ENCODE measurements at places on chromosomes 3 and 15. TPM values are rescaled to one million over a fixed set of nuclear protein-coding genes. Genes with fewer than 3 reads are reported as not detected.

SPG21 gene
- total RNA-seq, result 38.6 TPM

TRH gene
- not detected for total RNA-seq

SPSB4 gene
- 0.60 TPM for total RNA-seq

ALDH1A2 gene
- total RNA-seq, result 3.3 TPM

HESX1 gene
- 0.34 TPM for total RNA-seq

GOLGA6L24 gene
- total RNA-seq, result not detected

SPINK8 gene
- not detected for total RNA-seq

CMTM8 gene
- total RNA-seq, result 1.8 TPM

EFL1 gene
- total RNA-seq, result 11.5 TPM

PAQR9 gene
- total RNA-seq, result 2.4 TPM

DAZL gene
- not detected for total RNA-seq

SUCLG2 gene
- total RNA-seq, result 74.5 TPM

DNA sequence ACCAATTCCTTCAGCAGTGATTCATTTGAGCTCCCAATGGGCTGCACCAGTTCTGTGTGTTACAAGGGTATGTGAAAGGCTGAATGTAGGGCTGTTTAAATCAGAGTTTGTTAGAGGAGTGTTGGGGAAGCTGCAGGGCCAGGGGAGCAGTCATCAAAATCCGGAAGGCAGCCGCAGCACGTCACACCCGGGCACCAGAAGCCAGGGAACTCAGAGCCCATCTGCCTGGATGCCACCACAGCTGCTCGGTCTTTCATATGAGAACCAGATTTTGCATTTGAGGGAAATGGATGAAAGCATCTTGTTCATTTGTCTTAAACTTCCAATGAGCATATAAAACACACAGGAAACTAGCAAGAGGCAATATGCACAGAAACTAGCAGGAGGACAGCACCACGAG, 24.2 kb upstream of the NEO1 start:
- no peak for DNase-seq

GRCh38 chr15:65197337-65197645, 12.1 kb upstream of the CLPX start:
- no peak for DNase-seq

- DNase-seq, result no peak
These were observed 83.3 kb downstream of the TMCO5A start for GRCh38 chr15:38017721-38018120.

DNA sequence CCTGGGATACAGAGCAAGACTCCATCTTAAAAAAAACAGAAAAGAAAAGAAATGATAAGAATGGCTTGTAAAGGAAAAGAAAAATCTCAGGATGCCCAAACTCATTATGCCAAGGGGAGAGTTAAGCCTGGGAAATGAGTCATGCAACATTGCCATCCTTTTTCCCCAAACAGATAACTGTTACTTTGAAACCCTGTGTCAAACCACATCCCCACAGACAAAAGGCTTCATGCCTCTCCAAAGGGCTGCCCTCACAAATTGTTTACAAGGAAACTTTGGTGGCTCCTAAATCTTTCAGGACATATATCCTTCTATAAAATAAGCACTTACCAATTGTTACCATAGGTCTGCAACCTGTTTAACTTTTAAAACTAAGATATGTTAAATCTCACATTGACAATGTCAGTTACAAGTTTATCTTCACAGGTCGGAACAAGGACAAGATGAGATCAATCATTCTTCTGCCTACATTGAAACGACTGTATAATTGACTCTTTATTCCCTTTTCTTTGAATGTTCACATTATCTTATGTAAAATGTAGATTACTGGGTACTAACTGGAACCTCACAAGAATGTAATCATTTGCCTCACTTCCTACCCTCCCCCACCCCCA, 18.6 kb upstream of the SENP7 start:
- no peak for DNase-seq

DNA sequence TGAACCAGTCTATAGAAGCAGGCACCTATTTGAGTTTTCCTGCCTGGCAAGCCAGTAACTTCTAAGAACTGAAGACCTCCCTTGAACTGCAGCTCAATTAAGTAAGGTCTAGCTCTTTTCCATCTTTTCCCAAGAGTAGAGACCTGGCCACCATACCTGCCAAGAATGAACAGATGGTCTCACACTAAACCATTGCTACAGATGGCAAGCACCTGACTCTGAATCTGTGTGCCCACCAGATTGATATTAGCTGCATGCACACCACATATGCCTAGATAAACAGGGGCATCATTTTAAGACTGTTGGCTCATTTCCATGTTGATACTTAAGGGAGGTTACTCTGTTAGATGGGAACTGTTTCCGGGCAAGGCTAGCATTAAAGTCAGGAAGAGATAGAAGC, 34.8 kb upstream of the GSK3B start:
- no peak for DNase-seq

GRCh38 chr3:11655196-11655928, 11.6 kb upstream of the VGLL4 start:
- DNase-seq, result no peak

DNA sequence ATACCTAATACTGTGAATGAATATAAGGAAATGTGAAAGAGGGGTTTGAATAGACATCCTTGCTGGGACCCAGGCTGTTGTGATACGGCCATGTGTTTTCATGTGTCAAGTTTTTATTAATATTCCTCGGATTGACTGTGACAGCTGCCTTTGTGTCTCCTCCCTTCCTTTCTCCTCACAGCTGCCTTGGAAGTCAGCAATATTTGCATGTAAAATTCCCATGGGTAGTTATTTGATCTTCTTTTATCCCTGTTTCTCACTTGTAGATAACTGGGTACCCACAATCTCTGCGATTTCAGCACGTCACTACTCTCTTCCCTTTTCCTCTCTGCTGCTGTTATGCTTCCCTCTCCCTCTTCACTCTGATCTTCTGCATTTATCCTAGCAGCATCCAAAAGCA, 9.4 kb downstream of the GPR156 start:
- DNase-seq, result no peak

DNA sequence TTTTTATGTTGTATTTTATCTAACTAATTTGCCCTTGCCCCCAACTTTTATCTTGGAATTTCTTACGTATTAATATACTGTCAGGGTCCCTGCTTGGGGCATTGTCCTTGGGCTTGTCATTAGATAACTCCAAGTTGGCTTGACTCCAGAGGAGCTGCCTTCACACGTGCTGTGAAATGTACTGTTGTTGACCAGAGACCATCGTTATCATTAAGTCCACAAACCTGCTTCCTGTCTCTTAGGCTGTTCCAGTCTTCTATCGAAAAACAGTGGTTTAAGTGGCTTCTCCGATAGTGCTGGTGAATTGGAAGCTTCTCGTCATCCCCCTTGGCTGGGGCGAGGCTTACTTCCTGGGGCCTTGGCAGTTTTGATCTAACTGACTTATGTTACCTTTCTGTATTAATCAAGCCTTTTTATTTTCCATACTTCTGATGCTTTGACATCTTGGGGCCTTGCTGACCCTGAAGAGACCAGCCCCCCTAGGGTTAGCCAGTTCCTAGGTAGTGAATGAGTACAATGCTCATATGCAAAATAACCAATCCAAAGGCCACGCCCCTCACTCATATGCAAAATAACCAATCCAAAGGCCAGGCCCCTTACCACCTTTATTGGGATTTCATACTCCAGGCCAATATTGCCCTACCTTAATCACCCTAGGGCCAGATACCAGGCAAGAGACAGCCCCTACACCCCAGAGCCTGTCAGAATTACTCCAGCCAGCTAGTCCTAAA, 164.5 kb downstream of the IGF1R start:
- DNase-seq, result no peak

GRCh38 chr3:10004960-10005564, 18.4 kb upstream of the EMC3 start:
- no peak for DNase-seq

- DNase-seq, result no peak
These were observed 9.2 kb upstream of the TGM5 start for GRCh38 chr15:43275740-43276562.

GRCh38 chr3:42025370-42026138, 63.7 kb upstream of the ULK4 start:
- peak; percentile 84 for DNase-seq

DNA sequence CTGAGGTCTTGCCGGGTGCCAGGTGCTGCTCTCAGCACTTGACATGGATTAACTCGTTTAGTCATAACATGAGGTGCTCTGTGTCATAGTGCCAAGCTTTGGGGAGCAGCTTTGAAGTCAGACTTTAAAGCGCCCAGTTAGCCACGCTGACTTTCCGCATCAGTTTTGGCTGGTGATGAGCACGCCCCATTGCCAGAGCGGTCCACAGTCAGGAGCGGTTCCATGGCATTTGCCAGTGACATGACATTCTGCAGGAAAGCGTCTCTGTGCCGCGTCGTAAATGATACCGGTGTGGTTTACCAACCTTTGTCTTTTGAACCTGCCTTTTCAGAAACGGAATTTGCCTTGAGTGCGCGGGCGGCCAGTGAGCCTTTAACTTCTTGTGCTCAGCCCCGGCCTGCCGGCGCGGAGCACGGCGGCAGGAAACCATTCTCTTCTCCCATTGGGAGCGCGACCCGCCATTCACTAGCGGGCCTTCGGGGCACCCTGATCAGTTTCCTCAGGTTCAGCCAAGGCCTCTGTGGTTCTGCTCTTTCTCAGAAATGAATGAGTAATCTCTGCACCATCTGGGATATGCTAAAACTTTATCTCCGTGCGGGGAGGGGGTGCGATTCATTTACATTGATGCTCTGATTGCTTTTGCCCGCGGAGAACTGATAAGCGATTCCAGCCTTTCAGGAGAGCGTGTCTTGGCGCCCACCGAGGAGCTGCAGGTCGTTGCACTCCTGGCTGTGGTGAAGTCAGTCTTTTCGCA, 1.7 kb upstream of the SLC2A2 start:
- DNase-seq, result peak; percentile 70

DNA sequence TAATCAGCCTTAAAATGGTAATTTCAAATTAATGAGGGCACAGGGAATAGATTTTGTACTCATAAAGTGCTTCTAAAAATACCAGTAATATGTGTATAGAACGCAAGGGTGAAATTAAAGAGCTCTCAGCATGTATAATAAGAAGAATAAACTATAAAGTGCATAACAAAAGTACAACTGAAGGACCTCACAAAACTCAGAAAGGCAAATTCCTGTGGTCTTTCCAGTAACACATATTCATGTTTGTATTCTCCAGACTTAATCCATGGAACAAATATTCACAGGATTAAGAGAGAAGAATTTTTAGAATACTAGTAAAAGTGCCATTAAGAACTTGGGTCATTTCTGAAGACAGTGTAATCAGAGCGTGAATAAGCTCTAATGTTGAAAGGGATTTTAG, 646.3 kb downstream of the CADM2 start:
- DNase-seq, result no peak

DNA sequence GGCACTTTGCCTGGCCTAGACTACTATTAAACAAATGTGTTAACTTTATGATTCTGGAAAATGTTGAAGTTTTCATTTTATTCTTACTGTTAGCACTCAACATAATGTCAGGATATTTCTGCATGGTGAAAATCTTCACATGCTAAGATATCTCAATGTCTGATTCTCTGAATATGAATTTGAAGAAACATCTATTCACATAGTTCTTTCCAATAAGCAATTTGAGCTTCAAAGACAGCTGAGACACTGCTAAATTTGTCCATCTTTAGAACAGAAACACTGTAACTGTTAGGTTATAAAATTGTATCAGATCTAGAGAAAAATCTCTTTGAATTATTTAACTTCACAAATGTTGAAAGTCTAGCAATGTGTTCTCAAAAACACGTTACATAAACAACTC, 970.2 kb downstream of the PLOD2 start:
- no peak for DNase-seq

GRCh38 chr3:18201315-18201714, 223.8 kb downstream of the SATB1 start:
- no peak for DNase-seq

DNA sequence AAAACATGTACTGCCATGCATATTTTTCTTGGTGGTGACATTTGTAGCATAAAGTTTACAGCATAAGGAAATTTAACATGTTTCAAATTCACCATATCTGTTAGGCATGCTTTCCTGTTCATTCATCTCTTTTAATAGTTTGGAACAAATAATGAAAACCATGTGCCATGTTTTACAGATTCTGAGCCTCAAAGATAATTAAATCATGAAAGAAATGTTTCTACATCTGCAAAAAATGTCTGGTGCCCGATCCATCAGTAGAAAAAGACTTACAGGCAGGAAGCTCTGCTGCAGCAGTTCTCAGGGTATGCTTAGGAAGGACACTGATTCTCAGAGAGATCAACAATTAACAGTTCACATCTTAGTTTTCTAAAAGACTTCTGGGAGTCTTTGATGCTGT, 316.2 kb downstream of the IL5RA start:
- no peak for DNase-seq

DNA sequence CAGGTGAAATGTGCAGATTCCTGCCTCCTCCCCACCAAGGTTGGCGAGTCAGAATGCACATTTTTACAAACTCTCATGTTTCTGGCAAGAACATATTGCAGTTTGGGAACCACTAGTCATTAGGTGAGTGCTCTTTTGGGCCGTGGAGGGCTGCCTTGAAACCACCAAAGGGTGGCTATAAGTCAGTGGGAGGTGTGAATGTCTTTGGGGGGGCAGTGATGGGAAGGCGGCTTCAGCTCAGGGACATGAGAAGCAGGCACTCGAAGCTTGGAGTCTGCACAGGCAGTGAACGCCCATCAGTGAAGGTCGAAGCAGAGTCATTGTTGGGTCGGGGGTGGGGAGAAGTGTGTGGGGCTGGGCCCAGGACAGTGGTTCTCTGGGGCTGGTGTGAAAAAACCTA, 1.1 kb downstream of the NOX5 start:
- DNase-seq, result no peak

GRCh38 chr15:32869776-32870175, 152.0 kb downstream of the GREM1 start:
- no peak for DNase-seq

GRCh38 chr3:17894434-17895060, 152.1 kb upstream of the TBC1D5 start:
- no peak for DNase-seq

DNA sequence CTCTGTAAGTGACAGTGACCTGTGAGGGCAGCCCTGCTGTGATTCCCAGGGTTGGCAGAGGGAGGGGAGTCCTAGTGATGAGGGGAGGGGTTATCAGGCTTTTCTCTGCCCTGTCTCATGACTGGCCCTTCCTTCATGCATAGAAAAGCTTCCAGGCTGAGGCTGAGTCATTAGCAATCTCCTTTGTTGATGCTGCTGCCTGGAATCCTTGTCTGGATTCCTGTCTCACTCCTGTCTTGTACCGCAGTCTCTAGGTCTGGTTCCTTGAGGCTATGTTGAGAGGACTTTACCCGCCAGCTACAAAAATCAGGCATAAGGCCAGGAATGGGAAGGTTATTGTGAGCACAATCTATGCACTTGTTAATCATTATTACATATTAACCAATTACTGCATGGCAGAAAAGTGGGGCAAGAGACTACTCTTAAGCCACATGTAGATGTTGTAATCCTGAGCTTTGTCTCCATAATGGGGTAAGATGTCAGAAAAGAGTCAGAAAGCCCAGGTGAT, 7.2 kb downstream of the KLHL6 start:
- no peak for DNase-seq

GRCh38 chr3:12961007-12961696, 112.1 kb downstream of the IQSEC1 start:
- no peak for DNase-seq
